ENCODE measurements at places on chromosomes 6 and 20. TPM values are rescaled to one million over a fixed set of nuclear protein-coding genes. Genes with fewer than 3 reads are reported as not detected.

GRCh38 chr6:43005844-43006243 is 7.9 kb downstream of the MEA1 start:
- no peak for DNase-seq

GRCh38 chr6:135667691-135668455 is 170.3 kb upstream of the AHI1 start:
- peak; percentile 61 for DNase-seq

- DNase-seq, result peak; percentile 84
Observed at GRCh38 chr6:148242180-148242579, 100.5 kb upstream of the SASH1 start.

DNA sequence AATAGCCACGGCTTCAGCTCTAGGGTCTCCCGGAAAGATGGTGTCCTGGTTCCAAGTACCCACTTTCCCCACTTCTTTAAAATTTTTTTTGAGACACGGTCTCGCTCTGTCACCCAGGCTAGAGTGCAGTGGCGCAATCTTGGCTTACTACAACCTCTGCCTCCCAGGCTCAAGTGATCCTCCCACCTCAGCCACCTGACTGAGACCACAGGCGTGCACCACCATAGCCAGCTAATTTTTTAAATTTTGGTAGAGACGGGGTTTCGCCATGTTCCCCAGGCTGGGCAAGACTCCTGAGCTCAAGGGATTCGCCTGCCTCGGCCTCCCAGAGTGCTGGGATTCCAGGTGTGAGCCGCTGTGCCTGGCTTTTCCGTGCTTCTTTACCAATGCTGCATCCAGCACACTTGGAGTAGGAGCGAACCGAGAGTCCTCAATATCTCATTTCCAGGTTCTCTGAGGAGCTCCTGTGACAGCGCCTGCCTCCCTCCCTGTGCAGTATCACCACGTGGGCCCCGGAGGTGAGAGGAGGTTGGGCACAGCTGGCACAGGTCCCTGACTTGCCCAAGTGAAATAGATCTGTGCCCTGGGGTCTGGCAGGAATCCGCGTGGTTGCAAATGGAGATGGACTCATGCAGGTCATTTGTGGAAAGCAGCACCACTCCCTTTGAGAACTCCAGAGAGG is 37.3 kb downstream of the EZR start:
- no peak for DNase-seq

DNA sequence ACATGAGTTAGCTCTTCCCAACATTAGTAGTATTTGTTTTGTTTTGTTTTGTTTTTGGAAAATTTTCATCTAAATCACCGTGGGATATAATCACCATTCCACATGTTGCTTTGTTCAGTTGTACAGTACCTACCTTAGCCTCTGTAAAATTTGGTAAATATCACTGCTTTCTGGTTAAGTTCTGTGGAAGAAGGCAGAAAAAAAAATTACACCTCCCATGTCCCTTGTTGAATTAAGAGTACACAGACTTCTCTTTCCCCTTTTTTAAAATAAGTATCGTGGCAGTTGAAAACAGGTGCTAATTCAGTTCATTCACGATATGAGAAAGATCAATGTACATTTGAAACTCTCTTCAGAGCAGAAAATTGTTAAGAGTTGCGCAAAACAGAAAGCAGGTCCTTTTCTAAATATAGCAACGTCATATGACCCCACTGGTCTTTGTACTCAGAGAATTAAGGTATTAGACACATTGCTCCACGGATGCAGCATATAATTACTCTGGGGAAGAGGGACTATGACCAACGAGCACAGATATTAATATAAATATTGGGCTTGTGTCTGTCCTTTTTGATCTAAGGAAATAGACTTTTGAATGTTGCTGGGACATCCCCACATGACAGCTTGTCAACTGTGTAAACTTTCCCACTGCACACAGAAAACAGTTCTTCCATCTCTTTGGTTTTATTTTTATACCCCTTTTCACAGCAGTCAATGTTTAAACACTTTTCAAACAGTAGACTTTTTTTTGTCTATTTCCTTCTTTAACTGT is 58.6 kb upstream of the ZNF217 start:
- no peak for DNase-seq

GRCh38 chr6:45420083-45420908 is 42.6 kb upstream of the SUPT3H start:
- peak; percentile 63 for DNase-seq

- no peak for DNase-seq
Observed at GRCh38 chr20:25146976-25147375, 48.5 kb upstream of the ENTPD6 start.

- DNase-seq, result peak; percentile 53
Observed at GRCh38 chr6:21045135-21045700, 511.0 kb downstream of the CDKAL1 start.

GRCh38 chr20:43191143-43191542 is 1.4 kb upstream of the PTPRT start:
- no peak for DNase-seq

DNA sequence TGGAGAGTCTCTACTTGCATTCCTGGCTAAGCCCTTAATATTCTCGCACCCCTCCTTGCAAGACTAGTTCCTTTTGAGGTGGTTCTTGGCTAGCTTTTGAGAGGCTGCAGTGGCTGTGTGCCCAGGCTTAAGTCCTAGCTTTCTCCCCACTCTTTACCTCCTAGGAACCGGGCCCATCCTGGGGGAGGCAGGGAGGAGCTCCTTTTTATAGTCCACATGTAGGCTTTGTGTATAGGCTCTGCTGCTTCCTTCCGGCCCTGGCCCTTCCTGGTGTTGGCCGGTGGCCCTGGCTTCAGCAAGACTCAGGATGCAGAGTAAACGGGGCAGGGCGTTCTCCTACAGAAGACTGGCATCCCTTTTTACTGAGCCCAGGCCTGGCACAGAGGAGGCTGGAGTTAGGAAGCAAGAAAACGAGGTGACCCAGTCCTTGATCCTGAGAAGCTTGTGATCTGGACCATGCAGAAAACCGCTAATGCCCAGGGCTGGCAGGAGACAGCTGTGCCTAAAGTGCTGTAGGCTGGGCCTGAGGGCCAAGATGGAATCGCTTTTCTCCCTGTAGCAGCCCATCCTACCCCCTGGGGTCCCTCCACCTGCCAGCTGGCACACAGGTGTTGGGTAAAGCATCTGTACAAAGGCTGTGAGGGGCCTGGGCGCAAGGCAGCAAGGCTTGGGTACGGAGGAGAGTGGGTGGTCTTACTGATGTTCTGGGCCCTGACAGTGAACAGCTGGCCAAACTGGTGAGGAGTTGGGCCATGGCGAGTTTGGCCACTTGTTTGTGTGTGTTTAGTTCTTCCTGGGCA is 8.7 kb downstream of the PLCG1 start:
- DNase-seq, result peak; percentile 58

DNA sequence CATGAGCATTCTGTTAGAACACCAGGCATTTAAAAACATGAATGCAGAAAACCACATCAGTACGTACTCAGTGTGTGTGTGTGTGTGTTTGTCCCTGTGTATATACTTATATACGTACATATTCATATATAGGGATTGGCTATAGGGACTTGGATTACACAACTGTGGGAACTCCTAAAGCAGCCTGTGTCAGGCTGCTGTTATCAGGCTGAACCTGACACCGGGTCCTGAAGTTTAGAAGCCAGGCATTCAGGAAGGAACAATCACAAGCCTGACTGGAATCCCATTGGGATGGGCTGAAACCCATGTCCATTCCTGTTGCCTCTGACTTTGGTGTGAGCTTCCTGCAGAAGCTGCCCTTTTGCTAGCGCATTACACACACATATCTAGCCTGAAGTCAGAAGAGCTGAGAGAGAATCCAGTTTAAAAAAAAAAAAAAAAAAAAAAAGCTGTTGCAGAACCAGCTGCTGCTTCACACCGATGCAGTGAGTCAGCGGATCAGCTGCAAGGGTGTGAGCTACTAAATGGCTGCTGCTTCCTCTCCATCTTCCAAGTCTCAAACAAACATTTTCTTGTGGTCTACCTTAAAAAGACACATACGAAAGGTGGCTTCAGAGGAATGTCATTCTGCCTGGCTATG is 348.1 kb downstream of the THBS2 start:
- DNase-seq, result no peak

- DNase-seq, result no peak
Observed at GRCh38 chr6:129402244-129402643, 307.7 kb downstream of the ARHGAP18 start.

GRCh38 chr6:136718476-136718875 is 73.8 kb downstream of the MAP3K5 start:
- no peak for DNase-seq

- DNase-seq, result no peak
Observed at GRCh38 chr6:155561966-155562364, 106.3 kb upstream of the NOX3 start.

DNA sequence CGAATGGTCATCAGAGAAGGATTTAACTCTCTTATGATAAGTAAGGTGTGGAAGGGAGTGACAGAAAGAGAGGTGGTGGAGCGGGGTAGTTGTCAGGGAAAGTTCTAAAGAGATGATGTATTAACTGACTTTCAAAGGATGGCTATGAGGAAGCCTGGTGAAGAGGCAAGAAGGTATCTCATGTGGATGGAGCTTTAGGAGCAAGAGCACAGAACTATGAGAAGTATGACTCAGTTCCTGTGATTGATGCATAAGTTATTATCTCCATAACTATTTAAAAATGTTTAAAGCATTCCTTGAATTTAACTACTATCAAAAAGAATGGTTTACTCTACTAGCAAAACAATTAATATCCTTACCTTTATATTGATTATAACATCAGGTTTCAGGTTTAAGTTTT is 28.8 kb downstream of the AK9 start:
- DNase-seq, result peak; percentile 3

GRCh38 chr6:26375270-26375669 is 7.6 kb upstream of the BTN2A2 start:
- no peak for DNase-seq

DNA sequence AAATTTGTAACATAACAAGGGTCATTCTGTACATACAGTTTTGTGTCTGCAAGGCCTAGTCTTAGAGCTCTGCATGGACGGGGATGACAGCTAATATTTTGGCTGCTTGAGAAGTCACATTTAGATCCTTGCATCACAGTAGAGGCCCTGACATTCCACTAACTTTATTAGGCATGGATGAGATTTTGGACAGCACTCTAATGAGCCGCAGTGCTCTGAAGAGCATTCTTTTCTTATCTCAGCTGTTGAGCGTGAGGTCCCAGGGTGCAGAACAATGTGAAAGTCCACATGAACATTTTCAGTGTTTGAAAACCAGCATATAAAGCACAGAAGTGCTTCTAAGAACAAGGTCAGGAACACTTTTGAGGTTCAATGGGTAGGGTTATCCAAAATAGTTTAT is 58.9 kb downstream of the IPCEF1 start:
- peak; percentile 75 for DNase-seq

TMEM244 gene
- not detected for total RNA-seq

TRIM40 gene
- total RNA-seq, result not detected

DOK5 gene
- total RNA-seq, result 85.6 TPM

TREM2 gene
- total RNA-seq, result not detected

TBXT gene
- total RNA-seq, result not detected

Measured in fibroblast of the aortic adventitia (primary cell).